ENCODE measurements at places on chromosomes 1 and 21. TPM values are rescaled to one million over a fixed set of nuclear protein-coding genes. Genes with fewer than 3 reads are reported as not detected.

DNA sequence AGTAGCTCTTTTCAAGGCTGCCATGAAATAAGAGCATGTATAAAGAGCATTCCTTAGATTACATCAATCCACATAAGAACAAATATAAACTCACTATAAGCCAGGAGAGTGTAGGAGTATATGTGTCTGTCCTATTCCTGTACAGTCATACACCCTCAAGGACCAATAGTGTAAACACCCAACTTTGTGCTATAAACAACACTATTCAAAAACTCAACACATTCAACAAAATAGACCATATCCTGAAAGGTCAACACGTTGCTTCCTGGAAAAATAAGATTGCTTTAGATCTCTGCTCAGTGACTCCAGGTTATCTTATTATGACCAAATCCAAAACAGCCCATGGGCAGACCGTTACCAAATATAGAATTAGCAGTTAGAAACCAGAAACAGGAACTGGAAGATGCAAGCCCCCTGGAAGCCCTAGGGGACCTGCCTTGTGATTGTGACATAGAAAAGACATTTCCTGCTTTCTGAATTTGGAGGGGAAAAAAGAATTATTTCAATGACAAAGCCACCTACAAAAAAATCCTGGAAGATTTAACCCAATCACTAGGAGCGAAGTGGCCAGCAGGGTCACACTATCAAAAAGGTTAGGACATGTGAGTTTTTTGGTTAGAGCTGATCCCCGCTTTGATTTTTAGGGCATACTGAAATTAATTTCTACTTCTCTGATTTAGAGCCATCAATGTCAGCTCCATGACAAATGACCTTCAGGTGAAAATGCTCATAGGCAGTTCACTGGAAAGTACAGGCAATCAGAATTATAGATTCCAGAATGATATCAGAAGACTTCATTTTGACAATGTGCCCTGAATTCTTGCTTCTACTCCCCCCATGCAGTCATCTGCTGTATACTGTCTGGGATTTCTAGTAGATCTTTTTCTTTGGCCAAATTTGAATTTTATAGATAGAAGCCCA is 59.9 kb downstream of the LRRC8C start:
- peak overlapping the region; percentile 62 for H3K27ac ChIP-seq
- H3K4me3 ChIP-seq, result no peak overlapping the region
- no peaks in the 10 kb centered on the region for H3K27me3 ChIP-seq
- H3K36me3 ChIP-seq, result no peaks in the 10 kb centered on the region
- no peak for DNase-seq
- peaks cover 49% of the 10 kb centered on the region for H3K4me1 ChIP-seq

- no peaks in the 10 kb centered on the region for H3K27me3 ChIP-seq
- no peak for DNase-seq
- H3K27ac ChIP-seq, result no peak overlapping the region
These were observed 19.4 kb downstream of the TFF3 start for GRCh38 chr21:42295845-42296244.

DNA sequence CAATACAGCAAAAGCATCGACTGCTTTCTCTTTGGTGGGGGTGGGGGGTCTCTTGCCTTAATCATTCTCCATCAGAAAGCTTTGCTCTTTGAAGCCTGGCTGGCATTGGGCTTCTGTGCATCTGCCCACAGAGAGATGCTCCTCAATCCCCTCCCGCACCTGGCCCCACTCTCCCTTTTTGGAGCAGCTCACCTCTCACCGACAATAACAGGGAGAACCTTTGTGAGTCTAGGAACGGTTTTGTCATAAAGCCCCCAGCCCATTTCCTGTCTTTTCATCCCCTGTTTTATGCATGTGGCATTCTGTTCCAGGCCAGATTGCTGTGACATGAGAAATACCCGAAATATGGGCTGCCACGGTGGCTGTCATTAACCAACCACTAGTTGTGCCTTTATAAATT is 469.0 kb upstream of the VAMP3 start:
- no peaks in the 10 kb centered on the region for H3K36me3 ChIP-seq
- H3K4me1 ChIP-seq, result no peaks in the 10 kb centered on the region
- H3K27me3 ChIP-seq, result no peaks in the 10 kb centered on the region
- no peak overlapping the region for H3K4me3 ChIP-seq
- DNase-seq, result no peak
- H3K27ac ChIP-seq, result no peak overlapping the region

DNA sequence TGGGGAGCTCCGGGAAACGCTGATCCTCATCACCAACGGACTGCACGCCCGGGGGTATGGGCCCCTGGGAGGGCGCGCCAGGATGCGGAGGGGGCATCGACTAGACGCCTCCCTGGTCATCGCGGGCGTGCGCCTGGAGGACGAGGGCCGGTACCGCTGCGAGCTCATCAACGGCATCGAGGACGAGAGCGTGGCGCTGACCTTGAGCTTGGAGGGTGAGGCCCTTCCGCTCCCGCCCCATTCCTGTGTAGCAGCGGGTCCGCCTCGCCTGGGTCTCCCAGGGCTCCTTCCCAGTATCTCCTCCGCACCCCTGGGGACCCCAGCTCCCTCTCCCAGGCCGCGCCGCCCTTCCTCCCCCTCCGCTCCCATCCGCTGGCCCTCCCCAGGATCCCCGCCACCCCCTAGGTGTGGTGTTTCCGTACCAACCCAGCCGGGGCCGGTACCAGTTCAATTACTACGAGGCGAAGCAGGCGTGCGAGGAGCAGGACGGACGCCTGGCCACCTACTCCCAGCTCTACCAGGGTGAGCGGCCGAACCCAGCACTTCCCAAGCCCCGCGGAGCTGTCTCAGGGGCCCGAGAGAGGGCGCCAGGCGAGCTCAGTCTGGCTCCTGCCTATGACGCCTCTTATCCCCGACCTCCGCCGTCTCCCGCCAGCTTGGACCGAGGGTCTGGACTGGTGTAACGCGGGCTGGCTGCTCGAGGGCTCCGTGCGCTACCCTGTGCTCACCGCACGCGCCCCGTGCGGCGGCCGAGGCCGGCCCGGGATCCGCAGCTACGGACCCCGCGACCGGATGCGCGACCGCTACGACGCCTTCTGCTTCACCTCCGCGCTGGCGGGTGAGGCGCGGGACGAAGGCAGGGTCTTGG is 5.0 kb downstream of the HAPLN2 start:
- no peak for DNase-seq
- H3K4me3 ChIP-seq, result peak overlapping the region; percentile 26
- H3K36me3 ChIP-seq, result no peaks in the 10 kb centered on the region
- H3K27me3 ChIP-seq, result peaks cover 100% of the 10 kb centered on the region

DNA sequence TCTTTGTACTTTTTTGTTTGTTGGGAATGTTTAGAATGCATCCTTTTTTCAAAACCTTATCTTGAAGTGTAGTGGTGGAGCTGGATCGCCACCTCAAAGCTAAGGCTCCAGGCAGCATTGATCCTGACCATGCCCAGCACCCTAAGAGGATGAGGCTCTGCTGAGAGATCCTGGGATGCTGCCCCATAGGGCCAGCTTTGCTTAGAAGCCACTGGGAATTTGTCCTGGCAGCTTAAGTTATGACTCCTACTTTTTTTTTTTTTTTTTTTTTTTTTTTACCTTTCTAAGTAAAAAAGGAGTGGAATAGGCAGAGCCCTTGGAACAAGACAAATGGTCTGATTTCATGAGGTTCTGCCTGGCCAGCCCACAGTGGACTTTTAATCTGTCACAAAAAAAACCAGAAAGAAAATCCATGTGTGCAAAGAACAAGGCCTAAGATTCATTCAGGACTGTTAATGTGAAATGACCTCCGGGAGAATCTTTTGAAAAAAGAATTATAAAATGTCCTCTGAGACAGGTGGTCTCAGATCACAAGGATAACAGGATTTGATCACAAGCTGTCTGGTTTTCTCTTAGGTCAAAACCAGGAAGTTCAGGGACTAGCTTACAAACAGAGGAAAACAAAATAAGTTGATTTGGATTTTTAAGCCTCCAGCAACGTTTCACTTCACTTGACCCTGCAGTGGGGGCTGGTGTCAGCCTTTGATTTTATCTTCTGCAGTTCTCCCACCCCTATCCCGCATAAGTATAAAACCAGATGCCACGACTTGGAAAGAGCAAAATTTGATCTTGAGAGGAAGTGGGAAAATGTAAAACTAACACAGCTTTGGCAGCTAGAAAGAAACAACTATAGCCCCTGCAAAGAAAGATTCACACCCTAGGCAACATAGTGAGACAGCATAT is 25.9 kb upstream of the RAP1A start:
- no peak for DNase-seq
- H3K27me3 ChIP-seq, result no peaks in the 10 kb centered on the region
- peaks cover 52% of the 10 kb centered on the region for H3K4me1 ChIP-seq
- no peak overlapping the region for H3K4me3 ChIP-seq
- H3K36me3 ChIP-seq, result no peaks in the 10 kb centered on the region

- no peaks in the 10 kb centered on the region for H3K36me3 ChIP-seq
- H3K4me1 ChIP-seq, result no peaks in the 10 kb centered on the region
- DNase-seq, result no peak
- no peak overlapping the region for H3K4me3 ChIP-seq
These were observed 87.9 kb upstream of the SERTAD4 start for GRCh38 chr1:210144736-210145135.

GRCh38 chr1:196399713-196400112 is 208.5 kb downstream of the KCNT2 start:
- no peaks in the 10 kb centered on the region for H3K27me3 ChIP-seq
- no peak for DNase-seq
- H3K4me3 ChIP-seq, result no peak overlapping the region

- no peaks in the 10 kb centered on the region for H3K36me3 ChIP-seq
- no peaks in the 10 kb centered on the region for H3K4me1 ChIP-seq
- no peak overlapping the region for H3K4me3 ChIP-seq
- no peak overlapping the region for H3K27ac ChIP-seq
- H3K27me3 ChIP-seq, result no peaks in the 10 kb centered on the region
These were observed 11.0 kb downstream of the UBL4B start for GRCh38 chr1:110123224-110123623.

- H3K36me3 ChIP-seq, result no peaks in the 10 kb centered on the region
- H3K27ac ChIP-seq, result no peak overlapping the region
- H3K4me1 ChIP-seq, result no peaks in the 10 kb centered on the region
These were observed 181.6 kb upstream of the CACYBP start for GRCh38 chr1:174818014-174818616.

- peak overlapping the region; percentile 53 for H3K27ac ChIP-seq
- H3K36me3 ChIP-seq, result no peaks in the 10 kb centered on the region
- H3K4me3 ChIP-seq, result no peak overlapping the region
These were observed 384.6 kb downstream of the RRAGC start for GRCh38 chr1:38474738-38475623.

OR2L3 gene
- not detected for polyA plus RNA-seq

CFHR4 gene
- 0.09 TPM for polyA plus RNA-seq

GRCh38 chr1:103900005-103900404 is 150.3 kb downstream of the AMY1C start:
- no peak for DNase-seq
- no peak overlapping the region for H3K4me3 ChIP-seq
- H3K36me3 ChIP-seq, result no peaks in the 10 kb centered on the region
- H3K27me3 ChIP-seq, result no peaks in the 10 kb centered on the region
- H3K27ac ChIP-seq, result no peak overlapping the region

SLC9C2 gene
- 0.37 TPM for polyA plus RNA-seq

GRCh38 chr1:151340870-151341754 is 5.9 kb downstream of the RFX5 start:
- H3K36me3 ChIP-seq, result no peaks in the 10 kb centered on the region
- no peak overlapping the region for H3K4me3 ChIP-seq
- peaks cover 18% of the 10 kb centered on the region for H3K4me1 ChIP-seq
- peak overlapping the region; percentile 42 for H3K27ac ChIP-seq
- DNase-seq, result no peak
- no peaks in the 10 kb centered on the region for H3K27me3 ChIP-seq

DNA sequence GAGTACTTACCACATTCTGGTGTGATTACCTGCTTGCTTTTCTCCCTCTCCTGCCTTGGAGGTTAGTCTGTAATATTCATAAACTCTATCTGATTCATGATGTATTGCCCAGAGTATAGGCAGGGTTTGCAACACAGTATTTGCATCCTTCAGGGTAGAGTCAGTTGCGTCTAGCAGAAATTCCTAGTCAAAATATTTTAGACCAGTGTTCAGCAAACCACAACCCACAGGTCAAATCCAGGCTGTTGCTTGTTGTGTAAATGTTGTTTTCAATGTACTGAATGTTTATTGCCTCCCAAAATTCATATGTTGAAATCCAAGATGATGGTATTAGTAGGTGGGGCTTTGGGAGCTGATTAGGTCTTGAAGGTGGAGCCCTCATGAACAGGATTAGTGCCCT is 82.9 kb downstream of the NGF start:
- H3K27ac ChIP-seq, result no peak overlapping the region
- no peak for DNase-seq
- no peaks in the 10 kb centered on the region for H3K4me1 ChIP-seq
- H3K4me3 ChIP-seq, result no peak overlapping the region

DNA sequence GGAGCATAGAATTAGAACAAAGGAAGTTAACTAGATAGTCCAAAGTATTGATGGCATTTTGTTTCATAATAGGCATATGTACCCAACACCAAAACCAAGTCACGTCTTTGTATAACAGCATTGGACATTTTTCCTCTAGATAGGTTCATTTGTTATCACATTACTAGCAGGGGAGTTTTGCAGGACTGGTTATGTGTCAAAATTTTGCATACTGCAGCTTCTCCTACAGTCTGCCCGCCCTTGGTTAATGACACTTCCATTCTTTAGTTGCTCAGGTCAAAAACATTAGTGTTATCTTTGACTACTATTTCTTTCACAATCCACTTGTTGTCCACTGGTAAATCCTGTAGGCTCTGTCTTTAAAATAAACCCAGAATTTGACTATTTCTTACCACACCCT is 8.9 kb downstream of the CAPZA1 start:
- no peak for DNase-seq
- no peak overlapping the region for H3K4me3 ChIP-seq
- peaks cover 8% of the 10 kb centered on the region for H3K36me3 ChIP-seq

DNA sequence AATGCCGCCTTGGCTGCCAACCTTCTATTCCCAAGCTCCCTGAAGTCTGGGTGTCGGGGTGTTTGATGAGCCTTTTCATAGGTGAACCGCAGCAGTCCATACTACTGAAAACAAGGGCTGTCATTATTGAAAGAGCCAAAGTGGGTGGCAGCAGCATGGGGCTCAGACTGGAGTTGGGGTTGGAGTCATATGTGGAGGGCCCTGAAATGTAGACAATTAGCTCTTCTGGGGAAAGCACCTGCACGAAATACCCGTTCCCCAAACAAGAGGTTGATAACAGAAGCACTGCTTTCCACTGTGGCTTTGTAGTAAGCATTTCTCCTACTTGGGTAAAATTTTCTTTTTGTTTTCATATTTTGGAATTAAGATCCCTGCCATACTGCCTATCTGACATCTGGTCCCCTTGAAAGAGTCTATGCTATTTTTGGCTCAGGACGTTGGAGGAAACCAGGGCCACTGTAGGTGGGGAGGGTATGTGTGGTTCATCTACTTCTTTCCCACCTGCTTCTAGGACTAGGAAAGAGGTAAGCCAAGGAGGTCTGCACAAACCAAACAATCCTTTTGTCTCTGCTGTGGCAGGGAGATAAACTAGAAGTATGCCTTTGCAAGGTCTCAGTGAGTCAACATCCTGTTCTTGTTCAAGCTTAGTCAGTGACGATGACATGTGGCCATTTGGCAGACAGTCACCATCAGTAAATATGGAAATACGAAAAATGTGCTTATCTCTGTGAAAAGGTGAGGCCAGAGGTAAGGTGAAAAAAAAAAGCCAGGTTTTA is 197.0 kb upstream of the UBE2U start:
- H3K27ac ChIP-seq, result peak overlapping the region; percentile 13
- no peak overlapping the region for H3K4me3 ChIP-seq
- no peaks in the 10 kb centered on the region for H3K36me3 ChIP-seq
- no peak for DNase-seq
- no peaks in the 10 kb centered on the region for H3K27me3 ChIP-seq

All from left lung (tissue), 14 donors.